ENCODE measurements at places on chromosomes 3 and 15.

DNA sequence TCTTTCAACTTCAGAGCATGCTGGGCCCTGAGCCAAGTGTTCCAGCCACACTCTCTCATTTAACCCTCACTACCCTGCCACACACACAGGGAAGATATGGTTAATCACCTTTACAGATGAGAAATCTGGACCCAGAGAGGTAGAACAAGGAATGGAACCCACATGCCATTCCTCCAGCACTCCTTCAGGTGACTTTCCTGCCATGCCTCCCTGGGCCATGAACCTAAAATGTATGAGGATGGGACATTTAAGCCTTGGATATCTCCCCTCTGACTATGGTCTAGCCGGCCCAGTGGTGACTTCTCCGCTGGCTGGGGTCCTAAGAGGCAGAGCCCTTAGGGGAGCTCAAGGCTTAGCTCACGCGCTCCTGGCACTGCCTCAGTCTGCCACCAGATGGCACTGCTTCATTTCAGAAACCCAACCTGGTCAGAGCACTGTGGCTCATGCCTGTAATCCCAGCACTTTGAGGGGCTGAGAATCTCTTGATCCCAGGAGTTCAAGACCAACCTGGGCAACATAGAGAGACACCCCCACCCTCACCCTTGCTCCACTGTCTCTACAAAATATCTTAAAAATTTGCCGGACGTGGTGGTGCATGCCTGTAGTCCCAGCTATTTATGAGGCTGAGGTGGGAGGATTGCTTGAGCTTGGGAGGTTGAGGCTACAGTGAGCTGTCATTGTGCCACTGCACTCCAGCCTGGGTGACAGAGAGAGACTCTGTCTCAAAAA is 2.2 kb upstream of the DCAF1 start:
- DNase-seq: peak; percentile 68

- DNase-seq: no peak
Measured at GRCh38 chr3:174330303-174330702, 528.8 kb upstream of the NAALADL2 start.

DNA sequence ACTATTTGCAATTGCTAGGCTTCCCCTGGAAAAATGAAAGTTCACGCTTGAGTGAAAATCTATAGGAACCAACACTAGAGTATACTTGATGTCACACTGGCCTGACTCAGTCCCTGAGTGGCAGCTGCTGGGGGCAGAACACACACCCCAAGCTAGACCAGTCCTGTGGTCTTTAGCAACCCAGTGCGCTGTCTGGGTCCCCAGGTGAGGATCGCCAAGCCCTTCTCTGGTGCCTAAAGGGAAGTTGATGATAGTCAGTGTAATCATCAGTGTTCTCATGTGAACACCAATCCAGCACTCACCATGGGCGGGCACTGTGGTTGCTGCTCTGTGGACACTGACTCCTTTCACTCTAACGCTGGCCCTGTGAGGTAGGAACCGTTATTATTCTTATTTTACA is 11.2 kb downstream of the ALDH1A3 start:
- no peak for DNase-seq

GRCh38 chr3:10263646-10264363 is 15.5 kb downstream of the TATDN2 start:
- DNase-seq: peak; percentile 48

DNA sequence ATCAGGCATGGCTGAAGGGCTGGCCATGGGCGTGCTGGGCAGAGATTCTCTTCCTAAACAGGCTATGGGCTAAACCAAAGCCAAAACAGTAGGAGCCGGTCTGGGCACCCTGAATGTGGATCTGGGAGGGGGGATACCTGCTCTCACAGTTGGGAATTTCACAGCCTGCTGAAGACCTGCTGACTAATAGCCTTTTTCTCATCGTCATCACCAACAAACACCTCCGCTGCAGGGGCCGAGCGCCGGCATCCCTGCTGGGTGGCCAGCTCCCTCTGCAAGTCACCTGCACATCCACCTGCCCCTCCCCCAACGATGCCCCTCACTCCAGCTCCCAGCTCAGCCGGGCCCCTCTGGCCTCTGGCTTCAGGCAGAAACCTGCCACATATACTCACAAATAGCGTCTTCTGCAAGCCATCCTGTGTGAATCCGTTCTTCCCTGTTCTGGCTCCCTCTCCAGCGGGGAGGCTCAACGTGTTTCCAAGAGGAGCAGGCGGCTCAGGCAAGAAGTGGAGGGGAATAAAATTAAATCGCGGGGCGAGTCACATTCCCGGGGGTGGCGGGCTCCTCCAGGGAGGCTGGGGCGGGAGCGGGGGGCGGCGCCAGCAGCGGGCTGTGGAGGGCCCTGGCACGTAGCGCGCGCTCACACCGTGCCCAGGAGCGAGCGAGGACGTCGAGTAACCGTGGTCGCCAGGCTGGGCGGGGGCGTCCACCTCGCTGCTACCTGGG is 466 bp downstream of the IQSEC1 start:
- no peak for DNase-seq

DNA sequence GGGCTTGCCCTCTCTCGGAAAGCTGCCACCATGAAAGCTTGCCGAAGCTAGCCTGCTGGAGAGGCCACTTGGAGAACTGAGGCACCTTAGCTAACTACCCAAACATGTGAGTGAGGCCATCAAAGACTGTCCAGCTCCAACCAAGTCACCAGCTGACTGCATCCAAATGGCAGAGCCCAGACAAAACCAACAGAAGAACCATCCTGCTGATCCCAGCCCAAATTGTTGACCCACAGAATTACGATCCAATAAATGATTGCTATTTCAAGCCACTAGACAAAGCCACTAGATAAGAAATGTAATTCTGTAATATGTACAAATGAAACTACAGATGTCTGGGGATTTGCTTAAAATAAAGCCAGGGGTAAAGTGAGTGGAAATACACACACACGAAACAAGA is 109.8 kb upstream of the TRPM1 start:
- DNase-seq: no peak

- DNase-seq: peak; percentile 39
Measured at GRCh38 chr3:101069901-101070798, 76.9 kb upstream of the ABI3BP start.

- DNase-seq: no peak
Measured at GRCh38 chr3:24086206-24086605, 141.1 kb downstream of the NR1D2 start.

GRCh38 chr3:46998121-46998851 is 18.8 kb downstream of the NBEAL2 start:
- DNase-seq: peak; percentile 79

GRCh38 chr15:59048897-59049296 is 56.0 kb upstream of the CCNB2 start:
- no peak for DNase-seq

GRCh38 chr3:196220991-196221390 is 4.7 kb downstream of the SLC51A start:
- DNase-seq: no peak

DNA sequence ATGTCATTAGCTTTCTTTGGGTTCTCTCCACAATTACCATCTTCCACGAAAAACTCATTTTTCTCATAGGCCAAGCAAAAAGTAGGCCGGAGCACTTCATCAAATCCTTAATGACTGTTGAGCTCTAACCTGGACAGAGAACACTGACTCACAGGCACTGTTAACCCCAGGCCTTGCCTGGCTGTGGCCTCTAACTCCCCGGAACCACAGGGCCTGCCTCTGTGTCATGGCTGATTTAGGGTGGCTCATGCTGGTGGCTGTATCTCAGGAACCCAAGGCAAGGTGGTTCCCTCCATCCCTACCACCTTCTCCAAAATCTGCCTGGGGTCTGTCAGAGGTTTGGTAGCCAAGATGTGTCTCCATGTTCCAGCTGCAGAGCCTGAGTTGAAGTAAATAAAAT is 3.6 kb downstream of the CRTAP start:
- DNase-seq: no peak

DNA sequence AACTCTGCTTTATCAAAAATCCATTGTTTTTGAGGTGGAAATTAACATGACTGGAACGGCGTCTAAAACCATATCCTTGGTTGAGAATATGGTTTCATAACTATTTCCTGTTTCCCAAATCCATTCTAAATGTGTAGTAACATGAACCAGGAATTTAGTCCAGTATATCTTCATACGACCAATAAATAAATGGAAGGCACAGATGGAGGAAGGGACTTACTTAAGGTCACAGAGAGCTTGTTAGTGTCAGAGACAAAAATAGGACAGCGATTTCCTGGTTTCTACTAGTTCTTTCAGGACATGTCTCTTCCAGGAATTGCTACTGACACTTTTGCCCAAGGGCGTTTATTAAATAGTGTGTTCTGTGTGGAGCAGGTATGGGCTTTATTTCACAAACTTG is 41.2 kb downstream of the HES1 start:
- no peak for DNase-seq

- peak; percentile 90 for DNase-seq
Measured at GRCh38 chr15:74620636-74621545, 5.3 kb downstream of the CLK3 start.

GRCh38 chr3:142152384-142152783 is 3.0 kb upstream of the TFDP2 start:
- DNase-seq: peak; percentile 5

- DNase-seq: no peak
Measured at GRCh38 chr3:191175102-191175501, 23.9 kb upstream of the OSTN start.

DNA sequence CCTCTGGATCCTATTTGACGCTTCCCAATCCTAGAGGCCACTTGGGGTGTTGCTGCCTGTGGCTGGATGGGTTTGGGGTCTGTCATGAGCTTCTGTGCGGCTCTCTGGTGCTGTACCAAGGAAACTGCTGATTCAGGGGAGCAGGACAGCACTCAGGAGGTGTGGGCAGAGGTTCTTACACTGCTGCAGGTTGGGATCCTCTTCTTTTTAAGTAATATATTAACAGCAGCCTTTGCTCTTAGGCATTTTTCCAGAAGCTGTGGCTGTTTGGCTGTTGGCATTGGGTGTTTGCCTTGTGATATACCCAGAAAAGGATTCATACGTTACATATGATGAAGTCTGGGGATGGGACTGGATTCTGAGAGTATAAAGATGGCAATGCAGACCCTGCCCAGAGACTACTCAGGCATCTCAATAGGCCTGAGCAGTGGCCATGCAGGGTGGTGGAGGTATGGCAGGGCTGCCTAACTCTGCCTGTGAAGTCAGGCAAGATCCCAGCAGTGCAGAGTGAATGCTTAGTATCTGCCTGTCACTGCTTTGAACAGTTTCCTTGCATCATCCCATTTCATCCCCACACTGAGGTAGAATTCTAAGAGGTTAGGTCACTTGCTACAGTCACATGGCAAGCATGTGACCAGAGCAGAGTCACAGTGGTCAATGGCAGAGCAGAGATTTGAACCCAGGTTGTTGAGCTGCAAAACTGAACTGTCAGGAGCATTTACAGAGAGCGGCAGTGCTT is 3.9 kb downstream of the ABHD6 start:
- DNase-seq: no peak

GRCh38 chr3:139157161-139157932 is 112.7 kb upstream of the PRR23C start:
- no peak for DNase-seq

DNA sequence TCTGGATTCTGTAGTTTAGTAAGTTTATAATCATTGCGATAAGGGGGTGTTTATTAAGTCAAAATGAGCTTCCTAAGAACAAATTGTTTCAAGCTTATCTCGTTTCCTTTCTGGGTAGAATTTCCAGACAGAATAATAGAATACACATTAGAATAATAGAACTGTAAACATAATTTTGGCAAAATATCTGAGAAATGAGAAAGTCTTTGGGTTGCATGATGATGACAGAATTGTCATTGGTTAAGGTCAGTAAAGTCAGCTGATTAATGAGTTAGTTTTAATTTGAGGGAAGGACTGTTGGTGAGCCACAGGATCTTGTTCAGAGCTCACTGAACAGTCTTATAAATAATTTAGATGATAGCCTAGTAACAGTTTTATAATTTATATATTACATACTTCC is 10.2 kb downstream of the EIF2A start:
- DNase-seq: no peak
